T-helper 22 cell (primary cell): ENCODE measurements at places on chromosomes 16 and 17.

- no peak for DNase-seq
These were observed 98.0 kb downstream of the KPNA2 start for GRCh38 chr17:68133346-68134045.

- DNase-seq = no peak
These were observed 43.5 kb downstream of the GPRC5B start for GRCh38 chr16:19841184-19841583.

- DNase-seq = no peak
These were observed 825 bp downstream of the HASPIN start for GRCh38 chr17:3724378-3725077.

DNA sequence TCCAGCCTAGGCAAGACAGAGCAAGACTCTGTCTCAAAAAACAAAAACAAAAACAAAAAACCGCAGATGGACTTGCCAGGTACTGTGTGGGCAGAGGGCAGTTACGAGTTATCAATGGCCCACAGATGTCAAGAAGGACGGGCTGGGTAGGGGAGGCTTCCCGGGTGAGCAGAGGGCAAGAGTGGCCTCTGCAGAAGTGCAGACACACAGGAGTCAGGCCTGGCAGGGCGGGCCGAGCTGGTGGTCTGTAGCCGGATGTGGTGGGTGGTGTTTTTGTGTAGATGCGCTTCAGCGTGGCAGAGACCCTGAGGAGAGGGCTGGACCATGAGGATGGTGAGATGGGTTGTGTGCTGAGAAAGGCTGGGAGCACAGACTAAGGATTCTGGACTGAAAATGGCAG lies 44.9 kb upstream of the KDM6B start:
- no peak for DNase-seq

DNA sequence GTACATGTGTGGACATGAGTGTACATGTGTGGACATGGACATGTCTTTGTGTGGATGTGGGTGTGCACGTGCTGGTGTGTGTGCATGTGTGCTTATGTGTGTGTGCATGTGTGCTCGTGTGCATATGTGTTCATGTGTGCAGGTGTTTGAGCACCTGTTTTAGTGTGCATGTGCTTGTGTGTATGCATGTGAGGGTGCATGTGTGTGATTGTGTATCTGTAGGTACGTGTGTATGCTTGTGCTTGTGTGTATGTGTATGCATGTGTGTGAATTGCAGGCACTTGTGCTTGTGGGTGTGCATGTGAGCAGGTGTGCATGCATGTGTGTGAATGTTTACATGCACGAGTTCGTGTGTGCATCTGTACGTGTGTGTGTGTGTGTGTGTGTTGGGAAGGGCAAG lies 300.6 kb upstream of the EEF2KMT start:
- DNase-seq = no peak

GRCh38 chr17:48047113-48047740 lies 932 bp upstream of the NFE2L1 start:
- no peak for DNase-seq

- no peak for DNase-seq
These were observed 305.5 kb downstream of the SOX9 start for GRCh38 chr17:72426321-72426720.

GRCh38 chr17:55601874-55602364 lies 90.7 kb upstream of the SMIM36 start:
- DNase-seq = no peak

DNA sequence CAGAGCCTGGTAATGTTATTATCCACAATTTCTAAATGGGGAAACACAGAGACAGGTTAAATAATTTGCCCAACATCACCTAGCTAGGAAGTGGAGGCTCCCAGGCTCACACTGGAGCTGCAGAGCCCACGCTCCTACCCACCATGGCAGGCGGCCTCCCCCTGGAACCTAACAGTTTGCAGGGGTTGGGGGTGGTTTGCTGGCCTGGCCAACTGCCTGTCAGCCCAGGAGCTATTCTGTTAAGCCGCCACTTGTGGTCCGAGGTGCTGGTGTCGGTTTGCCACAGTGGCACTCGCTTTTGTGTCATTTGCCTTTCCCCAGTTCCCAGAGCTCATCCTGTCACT lies 3.6 kb downstream of the PRCD start:
- DNase-seq = no peak

- no peak for DNase-seq
These were observed 137.0 kb upstream of the TP53TG3D start for GRCh38 chr16:32116080-32116479.

GRCh38 chr17:77579131-77579530 lies 379.4 kb upstream of the TNRC6C start:
- DNase-seq = no peak

- DNase-seq = no peak
These were observed 14.3 kb upstream of the SRCIN1 start for GRCh38 chr17:38619937-38620550.

- no peak for DNase-seq
These were observed 18.5 kb downstream of the SLC16A3 start for GRCh38 chr17:82247182-82247823.

DNA sequence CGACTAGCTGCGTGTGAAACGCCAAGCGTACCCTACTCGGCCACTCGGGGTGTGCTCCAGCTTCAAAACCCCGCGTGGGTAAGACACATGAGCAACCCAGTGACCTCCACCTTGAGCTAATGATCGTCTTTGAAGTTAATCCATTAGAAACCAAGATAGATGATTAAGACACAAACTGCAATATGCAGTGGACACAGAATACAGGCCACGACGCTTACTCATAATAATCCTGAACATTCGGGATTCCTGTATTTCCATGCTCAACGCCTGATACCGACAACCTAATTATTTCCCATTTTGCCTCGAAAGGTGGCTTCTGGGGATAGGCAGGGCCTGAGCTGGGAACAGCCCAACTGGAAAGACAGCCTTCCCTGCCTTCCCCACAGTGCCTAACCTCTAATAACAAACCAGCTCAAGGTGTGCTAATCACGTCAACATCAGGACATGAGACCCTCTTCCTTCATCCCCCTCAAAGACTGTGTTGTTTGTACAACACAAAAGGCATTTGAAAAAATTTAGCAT lies 504 bp upstream of the COPRS start:
- DNase-seq = no peak

- no peak for DNase-seq
These were observed 62.0 kb upstream of the CRHR1 start for GRCh38 chr17:45722161-45722560.

DNA sequence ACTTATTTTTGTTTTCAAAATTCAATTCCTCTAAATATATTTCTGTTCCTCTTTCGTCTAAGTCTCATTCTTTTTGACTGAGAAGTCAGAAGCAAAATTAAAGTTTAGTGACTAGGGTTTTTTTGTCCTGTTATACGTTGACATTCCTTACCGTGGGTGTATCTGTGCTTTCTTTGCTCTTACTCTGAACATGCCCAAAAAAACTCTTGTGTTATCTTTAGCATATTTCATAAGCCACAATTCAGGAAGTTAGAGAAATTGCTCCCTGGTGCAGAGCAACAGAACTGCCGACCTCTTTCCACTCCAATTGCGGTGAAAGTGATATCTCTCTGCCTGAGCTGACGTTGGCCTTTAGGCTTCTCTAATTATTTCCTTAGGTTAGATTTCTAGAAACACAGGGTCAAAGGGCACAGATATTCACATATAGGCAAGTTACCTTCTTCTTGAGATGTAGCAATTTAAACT lies 65.7 kb downstream of the CENPV start:
- DNase-seq = no peak

DNA sequence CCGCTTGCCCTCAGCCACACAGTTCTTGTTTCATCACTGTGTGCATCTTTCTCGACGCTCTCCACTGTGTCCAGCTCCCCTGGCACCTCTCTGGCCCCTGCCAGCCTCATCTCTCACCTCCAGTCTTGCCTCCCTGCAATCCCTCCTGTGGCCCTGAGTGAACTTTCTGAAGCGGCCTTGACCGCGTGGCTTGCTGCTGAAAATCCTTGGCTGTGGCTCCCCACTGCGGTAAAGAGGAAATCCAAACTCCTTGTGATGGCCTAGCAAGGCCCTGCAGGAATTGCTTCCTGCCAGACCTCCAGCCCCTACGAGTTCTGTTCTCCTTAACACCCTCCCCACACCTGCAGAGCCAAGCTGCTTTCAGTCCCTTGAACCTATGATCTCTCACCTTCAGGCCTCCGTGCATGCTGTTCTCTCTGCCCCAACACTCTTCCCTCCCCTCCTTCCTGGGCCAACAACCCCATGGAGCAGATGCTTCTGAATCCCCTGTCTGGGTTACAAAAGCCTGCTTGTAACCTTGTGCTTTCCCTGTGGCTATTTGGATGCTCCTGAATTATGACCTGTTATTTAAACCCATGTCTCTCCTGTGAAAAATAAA lies 33.6 kb upstream of the BRD7 start:
- DNase-seq = no peak

DNA sequence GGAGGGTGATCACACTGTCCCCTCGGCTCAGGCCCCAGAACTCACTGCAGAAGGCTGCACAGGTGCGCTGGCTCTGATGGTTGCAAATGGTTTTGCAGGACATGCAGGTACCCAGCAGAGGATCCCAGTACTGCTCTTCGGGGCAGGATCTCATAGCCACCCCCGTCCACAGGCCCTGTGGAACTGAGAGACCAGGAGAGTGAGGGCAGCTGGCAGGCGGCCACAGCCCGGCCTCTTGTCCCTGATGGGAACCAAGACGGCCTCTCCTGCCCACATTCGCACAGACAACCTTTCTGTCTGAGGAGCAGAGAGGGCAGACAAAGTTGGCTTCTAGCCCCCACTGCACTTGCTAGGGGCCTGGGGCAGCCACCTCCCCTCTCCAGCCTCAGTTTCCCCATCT lies 19.5 kb downstream of the TNFRSF13B start:
- DNase-seq = no peak

- DNase-seq = no peak
These were observed 594.3 kb downstream of the MAF start for GRCh38 chr16:79006206-79006605.

GRCh38 chr17:27958708-27959381 lies 65.7 kb upstream of the LYRM9 start:
- no peak for DNase-seq

- DNase-seq = no peak
These were observed 6.0 kb downstream of the WFIKKN2 start for GRCh38 chr17:50841277-50841948.

GRCh38 chr16:27149986-27150385 lies 53.3 kb upstream of the KDM8 start:
- DNase-seq = no peak

DNA sequence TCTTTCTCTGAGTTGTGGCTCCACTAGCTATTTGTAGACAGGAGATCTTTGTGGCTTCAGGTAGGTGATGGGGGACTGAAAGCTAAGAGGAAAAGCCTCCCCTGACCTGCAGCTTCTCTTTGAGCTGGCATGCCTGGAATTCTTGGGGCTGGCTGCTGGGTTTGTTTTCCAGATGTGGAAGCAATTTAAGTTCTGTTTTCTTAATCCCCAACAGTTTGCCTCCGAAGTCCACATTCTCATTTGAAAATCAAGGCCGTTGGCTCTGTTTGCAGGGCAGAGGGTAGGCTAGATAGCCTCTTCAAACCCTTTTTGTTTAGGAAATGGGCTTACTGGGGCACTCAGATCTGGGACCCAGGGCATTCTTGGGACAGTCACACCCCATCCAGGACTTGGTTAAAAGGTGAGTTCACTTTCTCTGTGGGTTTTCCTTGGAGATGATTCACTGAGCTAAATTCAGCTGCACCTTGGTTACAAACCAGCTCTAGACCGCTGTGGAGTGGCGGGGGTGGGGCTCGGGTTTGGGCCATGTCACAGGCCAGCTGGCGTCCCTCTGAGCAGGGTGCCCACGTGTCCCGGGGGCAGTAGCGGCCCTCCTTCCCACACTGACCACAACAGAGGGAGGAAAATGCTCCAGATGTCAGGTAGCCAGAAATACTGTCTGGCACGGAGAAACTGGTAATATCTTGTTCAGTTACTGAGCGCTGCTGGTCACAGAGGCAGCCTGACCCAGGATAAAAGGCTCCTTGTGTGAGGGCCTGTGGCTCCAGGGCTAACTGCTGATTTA lies 108.5 kb downstream of the RAB11FIP4 start:
- DNase-seq = no peak

DNA sequence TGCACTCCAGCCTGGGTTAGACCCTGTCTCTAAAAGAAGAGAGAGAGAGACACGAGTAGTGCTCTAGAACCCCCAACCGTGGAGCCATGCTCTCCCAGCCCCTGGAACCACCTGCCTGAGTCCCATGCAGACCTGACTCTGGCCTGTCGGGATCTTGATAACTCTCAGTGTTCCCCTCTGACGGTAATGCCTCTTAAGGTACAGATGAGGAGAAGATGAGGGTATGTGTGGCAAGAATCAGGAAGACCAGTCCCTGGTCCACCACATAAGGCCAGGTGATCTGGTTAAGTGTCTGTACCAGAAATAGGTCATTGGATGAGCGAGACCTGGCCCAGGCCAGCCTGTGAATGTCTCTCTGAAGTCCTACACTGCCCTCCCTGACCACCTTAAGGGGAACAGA lies 18.4 kb downstream of the OSBPL7 start:
- no peak for DNase-seq

- DNase-seq = no peak
These were observed 38.4 kb downstream of the EPN2 start for GRCh38 chr17:19275457-19276127.

DNA sequence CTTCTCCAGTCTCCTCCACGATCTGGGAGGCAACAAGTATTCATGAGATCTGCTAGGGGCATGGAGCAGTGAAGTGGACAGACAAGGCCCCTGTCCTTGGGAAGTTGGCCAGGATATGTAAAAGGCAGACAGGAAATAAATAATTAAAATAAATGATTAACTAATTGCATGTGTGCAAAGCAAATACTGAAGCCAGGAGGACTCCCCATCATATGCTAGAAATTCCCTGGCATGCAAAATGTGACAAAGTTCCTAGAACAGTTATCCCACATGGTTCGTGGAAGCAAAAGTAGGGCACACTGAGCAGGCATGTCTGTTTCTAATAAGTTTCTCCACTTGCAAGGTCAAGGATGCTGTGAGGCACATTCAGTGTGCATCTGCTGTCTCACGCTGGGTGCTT lies 86.8 kb downstream of the CDYL2 start:
- DNase-seq = no peak

DNA sequence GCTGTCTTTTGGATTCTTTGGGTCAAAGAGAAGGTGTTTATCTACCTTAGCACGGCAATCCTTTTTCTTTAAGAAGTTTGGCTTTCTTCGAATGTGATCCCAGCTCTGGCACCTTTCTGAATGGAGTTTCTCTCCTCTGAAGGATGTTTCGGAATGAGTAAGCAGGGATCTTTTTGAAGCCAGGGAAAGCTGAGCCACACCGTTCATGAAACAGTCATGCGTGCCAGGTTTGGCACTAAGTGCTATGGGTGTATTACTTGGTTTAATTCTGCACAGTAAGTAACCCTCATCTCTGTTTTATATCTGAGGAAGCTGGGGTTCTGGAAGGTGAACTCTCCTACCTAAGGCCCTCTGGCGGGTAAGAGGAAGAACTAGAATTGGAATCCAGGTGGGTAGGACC lies 234.5 kb downstream of the NTN1 start:
- DNase-seq = no peak

GRCh38 chr16:80387318-80387921 lies 153.4 kb upstream of the DYNLRB2 start:
- no peak for DNase-seq
